ENCODE measurements at places on chromosomes 5 and 9.

GRCh38 chr5:43498581-43498980, 14.9 kb upstream of the TMEM267 start:
- DNase-seq, result peak; percentile 60

DNA sequence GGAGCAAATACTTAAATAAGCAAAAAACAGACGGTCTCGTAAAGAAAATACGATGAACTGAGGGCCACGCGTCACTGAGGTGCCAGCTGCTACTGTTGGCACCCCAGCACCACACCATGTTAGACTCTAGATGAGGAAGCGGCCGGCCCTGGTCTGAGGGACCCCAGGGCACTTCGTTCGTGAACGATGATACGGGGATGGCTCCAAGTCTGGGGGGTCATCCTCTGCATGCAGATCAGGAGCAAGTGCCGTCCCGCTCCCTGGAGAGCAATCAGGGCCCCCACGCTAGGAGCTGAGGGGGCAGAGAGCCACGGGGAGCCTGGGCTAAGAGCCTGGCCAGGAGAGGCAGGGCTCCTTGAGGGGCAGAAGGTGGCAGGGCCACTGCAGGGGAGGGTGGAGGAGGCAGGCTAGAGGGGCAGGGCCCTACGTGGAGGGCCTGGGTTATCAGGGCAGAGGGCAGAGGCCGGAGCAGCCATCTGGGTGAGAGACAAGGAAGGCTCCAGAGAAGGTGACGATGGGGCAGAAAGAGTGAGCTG, 24.1 kb downstream of the SARDH start:
- DNase-seq, result no peak

DNA sequence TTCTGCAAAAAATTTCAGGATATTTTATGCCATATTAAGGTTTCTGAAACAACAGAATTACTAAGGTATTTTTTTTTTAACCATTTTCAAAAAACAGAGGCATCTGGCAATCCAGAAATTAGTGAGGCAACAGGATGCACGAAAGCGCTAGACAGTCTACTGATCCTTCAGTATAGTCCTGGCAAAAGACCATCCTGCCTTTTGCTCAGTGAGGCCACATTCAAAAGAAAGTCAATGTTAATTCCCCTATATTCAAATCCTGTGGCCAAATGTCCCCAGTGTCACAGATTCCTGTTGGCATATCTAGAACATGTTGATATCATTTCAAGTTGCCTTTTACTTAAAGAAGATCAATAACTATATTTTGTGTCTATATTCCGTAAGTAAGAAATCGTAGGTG, 13.1 kb upstream of the NFIB start:
- no peak for DNase-seq

- DNase-seq, result no peak
Observed at GRCh38 chr5:88281322-88281721, 12.7 kb upstream of the TMEM161B start.

DNA sequence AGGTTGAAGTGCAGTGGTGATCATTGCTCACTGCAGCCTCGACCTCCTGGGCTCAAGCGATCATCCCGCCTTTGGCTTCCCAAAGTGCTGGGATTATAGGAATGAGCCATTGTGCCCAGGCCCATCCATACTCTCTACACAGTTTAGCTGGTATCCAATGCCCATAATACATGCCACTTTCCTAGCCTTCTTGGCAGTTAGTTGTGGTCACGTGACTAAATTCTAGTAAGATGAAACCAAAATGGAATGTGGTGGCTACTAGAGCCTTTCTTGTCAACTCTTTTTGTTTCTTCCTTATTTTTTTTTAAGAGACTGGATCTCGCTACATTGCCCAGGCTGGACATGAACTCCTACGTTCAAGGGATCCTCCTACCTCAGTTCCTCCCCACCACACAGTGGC, 15.3 kb upstream of the KIF27 start:
- DNase-seq, result no peak

DNA sequence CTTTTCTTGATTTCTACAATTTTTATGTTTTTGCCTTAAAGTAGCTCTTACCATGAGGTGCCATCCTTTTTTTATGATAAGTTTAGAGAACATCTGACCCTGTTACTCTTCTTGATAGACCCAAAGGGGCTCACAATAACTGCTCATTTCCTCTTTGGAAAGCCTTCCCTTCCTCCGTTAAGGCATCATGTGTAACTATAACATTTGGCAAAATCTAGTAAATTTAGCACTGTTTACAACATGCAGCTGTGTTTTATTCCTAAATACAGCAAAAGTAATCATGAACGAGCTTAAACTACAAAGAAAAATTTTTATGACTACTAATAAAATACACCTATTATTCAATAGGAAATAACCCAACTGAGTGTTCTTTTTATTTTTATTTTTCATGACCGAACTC, 705.1 kb downstream of the MAT2B start:
- no peak for DNase-seq

DNA sequence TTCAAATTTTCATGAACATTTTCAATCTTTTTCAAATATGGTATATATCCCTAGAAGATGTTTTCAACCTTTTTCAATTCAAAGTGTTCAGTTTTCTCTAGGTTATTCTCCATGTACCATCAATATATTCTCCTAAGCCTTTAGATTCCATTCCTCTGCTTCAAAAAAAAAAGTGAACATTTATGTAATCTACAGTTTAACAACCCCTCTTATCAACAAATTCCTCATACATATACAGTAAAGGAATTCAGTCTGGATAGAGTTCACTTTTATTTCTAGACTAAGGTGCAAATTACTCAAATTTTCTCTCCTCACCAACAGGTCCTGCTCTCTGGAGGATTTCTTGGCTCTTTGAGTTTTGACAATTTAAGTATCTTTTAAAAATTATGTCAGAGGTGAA, 150.0 kb downstream of the ARL15 start:
- DNase-seq, result no peak

DNA sequence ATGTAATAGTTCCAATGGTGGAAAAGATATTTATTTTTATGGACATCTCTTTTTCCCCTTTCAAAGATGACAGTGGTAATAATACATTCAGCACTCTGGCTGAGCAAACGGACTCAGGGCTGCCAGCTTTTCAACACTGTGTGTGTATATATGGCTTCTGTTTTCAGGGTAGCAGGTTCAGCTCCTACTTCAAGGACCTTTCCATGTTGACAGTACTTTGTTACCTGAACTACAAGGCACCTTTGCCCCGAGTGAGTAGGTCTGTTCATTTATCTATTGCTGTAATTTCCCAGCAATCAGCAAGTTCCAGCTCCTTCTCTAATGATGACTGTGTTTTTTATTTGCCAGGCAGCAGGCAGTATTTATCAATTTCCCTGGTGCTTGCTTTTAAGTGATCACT, 387.4 kb upstream of the KIF2A start:
- no peak for DNase-seq

GRCh38 chr5:159427180-159428012, 97.1 kb upstream of the IL12B start:
- DNase-seq, result peak; percentile 62

GRCh38 chr5:172909931-172910502, 49.2 kb upstream of the RPL26L1 start:
- no peak for DNase-seq

GRCh38 chr5:123176938-123177275, 87.9 kb downstream of the PRDM6 start:
- no peak for DNase-seq

GRCh38 chr5:35160486-35161116, 69.7 kb downstream of the PRLR start:
- DNase-seq, result no peak

DNA sequence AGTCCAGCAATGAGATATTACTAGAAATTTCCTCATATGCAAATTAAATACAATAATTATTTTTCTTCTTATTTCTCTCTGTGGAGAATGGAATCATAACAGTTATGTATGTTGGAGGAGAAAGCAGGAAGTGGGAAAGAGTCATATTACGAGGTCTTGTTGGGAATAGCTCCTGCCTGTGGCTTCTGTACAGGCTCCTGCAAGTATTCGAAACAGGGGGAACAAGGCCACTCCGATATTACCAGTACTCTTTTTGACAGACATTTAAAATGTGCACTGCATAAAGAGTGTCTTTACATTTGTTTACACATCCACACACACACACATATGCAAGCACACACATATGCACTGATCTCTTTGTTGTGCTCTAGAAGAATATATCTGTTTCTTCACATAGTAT, 812.0 kb upstream of the ZNF608 start:
- no peak for DNase-seq

GRCh38 chr5:150641006-150641570, 628 bp downstream of the SYNPO start:
- DNase-seq, result no peak

- no peak for DNase-seq
Observed at GRCh38 chr5:181052672-181053487, 12.8 kb downstream of the BTNL9 start.

DNA sequence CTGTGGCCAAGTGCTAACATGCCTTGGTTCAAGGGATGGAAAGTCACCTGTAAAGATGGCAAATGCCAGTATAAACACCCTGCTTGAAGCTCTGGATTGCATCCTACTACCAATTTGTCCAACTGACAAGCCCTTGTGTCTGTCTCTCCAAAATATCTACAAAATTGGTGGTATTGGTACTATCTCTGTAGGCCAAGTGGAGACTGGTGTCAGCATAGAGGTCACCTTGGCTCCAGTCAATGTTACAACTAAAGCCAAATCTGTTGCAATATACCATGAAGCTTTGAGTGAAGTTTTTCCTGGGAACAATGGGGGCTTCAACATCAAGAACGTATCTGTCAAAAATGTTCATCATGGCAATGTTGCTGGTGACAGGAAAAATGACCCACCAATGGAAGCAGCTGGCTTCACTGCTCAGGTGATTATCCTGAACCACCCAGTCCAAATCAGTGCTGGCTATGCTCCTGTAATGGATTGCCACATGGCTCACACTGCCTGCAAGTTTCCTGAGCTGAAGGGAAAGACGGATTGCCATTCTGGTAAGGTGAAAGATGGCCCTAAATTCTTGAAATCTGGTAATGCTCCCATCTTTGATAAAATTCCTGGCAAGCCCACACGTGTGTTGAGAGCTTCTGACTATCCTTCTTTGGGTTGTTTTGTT, 19.9 kb downstream of the AFF4 start:
- no peak for DNase-seq

GRCh38 chr5:124639095-124639665, 107.3 kb downstream of the ZNF608 start:
- no peak for DNase-seq

DNA sequence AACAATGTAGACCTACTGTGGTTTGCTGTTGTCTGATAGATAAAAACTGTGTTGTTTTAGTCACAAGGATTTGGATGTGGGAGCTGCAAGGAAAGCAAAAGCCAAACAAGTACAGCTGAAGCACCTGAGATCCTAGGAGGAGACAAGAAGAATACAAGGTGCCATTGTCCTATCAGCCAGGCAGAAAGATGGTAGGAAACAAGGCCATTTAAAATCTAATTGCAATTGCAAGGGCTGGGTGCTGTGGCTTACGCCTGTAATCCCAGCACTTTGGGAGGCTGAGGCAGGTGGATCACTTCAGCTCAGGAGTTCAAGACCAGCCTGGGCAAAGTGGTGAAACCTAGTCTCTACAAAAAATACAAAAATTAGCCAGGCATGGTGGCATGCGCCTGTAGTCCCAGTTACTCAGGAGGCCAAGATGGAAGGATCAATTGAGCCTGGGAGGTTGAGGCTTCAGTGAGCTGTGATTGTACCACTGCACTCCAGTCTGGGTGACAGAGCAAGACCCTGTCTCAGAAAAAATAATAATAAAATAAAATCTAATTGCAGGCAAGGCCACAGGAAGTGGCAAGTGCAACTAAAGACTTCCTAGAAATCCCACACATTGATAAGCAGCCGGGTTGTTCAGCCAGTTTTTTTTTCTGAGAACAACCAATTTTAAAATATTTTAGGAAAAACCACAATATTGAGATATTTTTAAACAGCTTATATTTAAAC, 22.6 kb downstream of the DOCK8 start:
- no peak for DNase-seq

GRCh38 chr5:146624179-146624578, 108.2 kb upstream of the GPR151 start:
- no peak for DNase-seq

GRCh38 chr5:166117072-166118066, 2174.1 kb upstream of the WWC1 start:
- DNase-seq, result no peak

DNA sequence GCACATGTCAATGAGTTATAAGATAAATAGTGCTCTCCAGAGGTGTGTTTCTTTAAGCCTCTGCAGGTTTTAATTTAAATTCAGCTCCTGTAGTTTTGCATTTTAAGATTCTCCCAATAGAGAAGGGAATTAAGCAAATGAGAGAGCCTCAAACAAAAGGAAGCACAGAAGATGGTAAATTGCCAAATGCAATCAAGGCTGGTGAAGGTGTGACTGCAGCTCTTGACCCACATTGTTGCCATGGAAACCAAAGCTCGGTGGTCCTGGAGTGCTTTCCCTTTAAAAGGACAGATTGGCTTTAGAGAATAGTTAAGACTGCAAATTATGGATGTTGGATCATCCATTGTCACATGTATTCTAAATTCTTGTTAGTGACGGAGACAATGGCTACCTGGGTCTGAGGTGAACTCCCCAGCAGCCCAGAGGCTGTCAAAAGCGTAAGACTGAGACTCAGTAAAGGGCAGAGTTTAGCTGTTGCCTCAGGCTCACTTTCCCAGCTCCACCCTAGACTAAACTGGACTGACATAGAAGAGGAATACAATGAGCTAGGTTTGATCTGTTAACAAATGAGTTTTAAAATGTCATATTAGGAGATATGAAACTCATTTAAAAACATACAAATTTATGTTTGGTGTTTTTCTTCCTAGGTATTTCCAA, 12.3 kb downstream of the GAPT start:
- DNase-seq, result no peak

- DNase-seq, result peak; percentile 22
Observed at GRCh38 chr5:127072861-127073846, at the start of gene C5orf63. Gene C5orf63 (minus strand): TSS chr5:127073502. CDS start chr5:127058995, 14,507 bp downstream.

GRCh38 chr9:108710424-108710823, 145.4 kb downstream of the ACTL7B start:
- DNase-seq, result no peak

DNA sequence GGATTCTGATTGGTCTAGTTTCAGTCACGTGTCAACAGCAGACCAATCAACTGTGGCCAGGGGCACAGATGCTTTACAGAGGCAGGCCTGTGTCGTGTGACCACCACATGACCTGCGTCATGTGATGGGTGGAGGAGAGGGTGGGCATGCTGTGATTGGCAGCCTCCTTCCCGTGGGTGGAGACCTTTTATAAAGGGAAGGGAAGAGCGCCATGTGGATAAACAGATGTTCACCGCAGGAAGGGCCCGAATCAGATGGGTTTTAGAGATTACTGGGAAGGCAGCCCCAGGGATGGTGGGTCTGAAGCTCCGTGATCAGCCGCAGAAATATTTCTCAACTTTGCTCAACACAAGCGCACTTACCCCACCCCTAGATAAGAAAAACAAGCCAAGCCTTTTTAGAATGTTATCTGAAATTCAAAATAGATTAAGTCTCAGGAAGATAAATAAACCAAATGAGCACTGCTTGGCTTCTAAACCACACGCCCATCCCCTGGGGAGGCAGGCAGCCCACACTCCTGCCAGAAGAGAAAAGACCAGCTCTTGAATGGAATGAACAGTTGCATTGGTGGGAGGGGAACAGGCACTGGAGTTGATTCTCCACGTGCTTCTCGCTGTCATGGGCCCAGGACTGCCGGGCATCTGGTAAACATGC, 43.6 kb downstream of the ROPN1L start:
- no peak for DNase-seq

GRCh38 chr5:171419688-171420430, 412 bp downstream of the FGF18 start:
- DNase-seq, result peak; percentile 19

- DNase-seq, result no peak
Observed at GRCh38 chr5:57878301-57878722, 395.7 kb upstream of the ACTBL2 start.

GRCh38 chr5:96834016-96834415, 26.3 kb upstream of the ERAP1 start:
- DNase-seq, result no peak

GRCh38 chr9:85667374-85667773, 74.4 kb downstream of the AGTPBP1 start:
- DNase-seq, result no peak
